Mucosa of gallbladder (tissue), 1 donor: ENCODE measurements at places on chromosomes 2 and 18. TPM values are rescaled to one million over a fixed set of nuclear protein-coding genes. Genes with fewer than 3 reads are reported as not detected.

- DNase-seq = no peak
These were observed 987.2 kb upstream of the CDH2 start for GRCh38 chr18:29164020-29164706.

- no peak for DNase-seq
These were observed 21.2 kb upstream of the IL1A start for GRCh38 chr2:112805542-112805941.

LDLRAD4 gene
- total RNA-seq = 51.0 TPM

CCDC85A gene
- 1.8 TPM for total RNA-seq

DNA sequence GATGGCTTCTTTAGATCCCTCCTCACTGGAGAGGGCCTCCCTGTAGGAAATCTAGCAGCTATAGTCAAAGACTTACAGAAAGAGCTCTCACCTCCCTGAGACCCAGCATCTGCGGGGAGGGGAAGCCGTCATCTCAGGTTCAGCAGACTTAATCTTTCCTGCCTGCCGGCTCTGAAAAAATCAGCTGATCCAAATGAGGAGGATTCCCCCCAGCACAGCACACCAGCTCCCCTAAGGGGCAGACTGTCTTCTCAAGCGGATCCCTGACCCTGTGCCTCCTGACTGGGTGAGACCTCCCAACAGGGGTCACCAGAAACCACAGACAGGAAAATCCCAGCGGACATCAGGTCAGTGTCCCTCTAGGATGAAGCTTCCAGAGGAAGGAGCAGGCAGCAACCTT is 601.9 kb downstream of the CNTNAP5 start:
- DNase-seq = no peak

DNA sequence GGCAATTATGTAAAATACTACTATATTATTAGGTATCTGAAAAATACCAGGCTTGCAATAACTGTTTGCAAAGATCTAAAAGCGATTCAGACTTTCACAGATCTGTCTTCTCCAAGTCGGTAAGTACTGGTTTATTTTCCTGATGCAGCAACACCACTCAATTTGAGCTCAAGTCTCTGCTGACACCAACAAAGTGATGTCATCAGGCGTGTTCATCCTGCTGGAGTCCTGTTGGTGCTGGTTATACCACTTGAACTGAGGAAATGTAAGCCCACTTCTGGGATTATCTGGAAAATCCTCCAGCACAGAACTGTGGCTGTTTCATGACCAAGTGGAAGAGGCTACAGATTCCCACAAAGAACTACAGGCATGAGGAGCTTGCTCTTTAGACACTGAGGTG is 267.6 kb downstream of the BCL2 start:
- no peak for DNase-seq

DNA sequence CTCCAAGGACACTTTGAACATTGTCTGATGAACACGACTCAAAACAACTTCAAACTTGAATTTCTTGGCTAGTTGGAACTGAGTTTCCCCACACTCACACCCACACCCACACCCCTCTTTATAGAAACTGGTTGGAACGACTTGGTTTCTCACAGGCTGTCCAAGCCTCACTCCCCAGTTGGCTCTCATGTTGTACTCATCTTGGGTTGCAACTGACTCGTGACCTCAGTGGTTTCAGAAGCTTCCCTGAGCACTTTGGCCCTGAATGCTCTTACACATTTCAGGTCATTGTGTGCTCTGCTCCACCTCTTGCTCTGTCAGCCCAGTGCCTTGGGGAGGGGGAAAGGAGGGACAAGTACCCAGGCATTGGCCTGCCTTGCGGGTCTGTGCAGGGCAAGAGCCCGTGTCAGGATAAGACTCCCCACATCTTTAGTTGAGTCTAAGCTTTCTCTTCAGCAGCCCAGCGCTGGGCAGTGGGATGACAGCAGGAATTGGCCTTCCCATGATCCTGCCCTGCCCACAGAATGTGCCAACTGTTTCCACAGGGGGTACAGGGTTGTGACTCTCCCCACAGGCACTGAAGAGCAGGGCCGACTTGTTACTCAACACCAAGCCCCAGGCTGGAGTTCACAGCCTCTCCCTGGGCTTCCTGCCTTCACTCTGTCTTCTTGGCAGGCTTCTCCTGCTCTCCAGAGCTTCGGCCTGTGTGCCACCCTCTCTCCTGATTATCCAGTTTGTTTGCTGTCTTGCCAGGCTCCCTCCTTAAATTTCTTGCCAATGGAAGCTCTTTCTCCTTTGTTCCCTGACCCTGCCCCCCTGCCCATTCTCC is 104.6 kb downstream of the RTN4 start:
- DNase-seq = peak; percentile 41

ACTG2 gene
- total RNA-seq = 2,669 TPM

DNA sequence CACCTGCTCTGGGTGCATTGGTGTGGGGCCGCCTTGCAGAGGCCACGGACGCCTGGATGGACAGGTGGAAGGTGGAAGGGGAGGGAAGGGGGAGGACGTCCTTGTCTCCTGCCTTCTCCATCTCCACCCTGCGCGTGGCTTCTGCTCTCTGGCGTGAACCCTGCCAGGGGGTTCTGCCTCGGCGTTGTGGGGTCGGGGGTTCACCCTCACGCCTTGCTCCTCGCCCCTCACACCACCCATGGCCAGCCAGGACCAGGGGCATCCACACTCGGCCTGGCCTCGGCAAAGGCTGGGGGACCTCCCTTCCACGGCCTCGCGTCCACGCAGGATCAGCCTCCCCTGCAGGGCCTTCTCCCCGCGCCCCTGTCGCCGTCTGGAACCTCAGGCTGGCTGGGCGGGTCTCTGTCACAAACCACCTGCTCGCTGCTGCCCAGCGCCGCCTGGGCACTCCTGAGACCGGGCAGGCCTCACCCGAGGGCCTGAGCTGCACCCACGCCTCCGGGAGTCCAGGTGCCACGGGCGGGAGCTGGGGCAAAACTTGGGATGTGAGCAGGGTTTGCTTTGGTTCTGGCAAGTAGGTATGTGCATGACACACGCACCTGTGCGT is 655.9 kb downstream of the GALR1 start:
- DNase-seq = no peak

ATP8B1 gene
- 125 TPM for total RNA-seq

TSHZ1 gene
- 32.0 TPM for total RNA-seq

GRCh38 chr2:80169811-80170594 is 134.5 kb downstream of the LRRTM1 start:
- no peak for DNase-seq

- no peak for DNase-seq
These were observed 29.0 kb upstream of the MAPRE3 start for GRCh38 chr2:26941486-26941885.

CIB4 gene
- not detected for total RNA-seq

GRCh38 chr2:186543561-186544131 is 46.2 kb upstream of the ITGAV start:
- DNase-seq = no peak

DNA sequence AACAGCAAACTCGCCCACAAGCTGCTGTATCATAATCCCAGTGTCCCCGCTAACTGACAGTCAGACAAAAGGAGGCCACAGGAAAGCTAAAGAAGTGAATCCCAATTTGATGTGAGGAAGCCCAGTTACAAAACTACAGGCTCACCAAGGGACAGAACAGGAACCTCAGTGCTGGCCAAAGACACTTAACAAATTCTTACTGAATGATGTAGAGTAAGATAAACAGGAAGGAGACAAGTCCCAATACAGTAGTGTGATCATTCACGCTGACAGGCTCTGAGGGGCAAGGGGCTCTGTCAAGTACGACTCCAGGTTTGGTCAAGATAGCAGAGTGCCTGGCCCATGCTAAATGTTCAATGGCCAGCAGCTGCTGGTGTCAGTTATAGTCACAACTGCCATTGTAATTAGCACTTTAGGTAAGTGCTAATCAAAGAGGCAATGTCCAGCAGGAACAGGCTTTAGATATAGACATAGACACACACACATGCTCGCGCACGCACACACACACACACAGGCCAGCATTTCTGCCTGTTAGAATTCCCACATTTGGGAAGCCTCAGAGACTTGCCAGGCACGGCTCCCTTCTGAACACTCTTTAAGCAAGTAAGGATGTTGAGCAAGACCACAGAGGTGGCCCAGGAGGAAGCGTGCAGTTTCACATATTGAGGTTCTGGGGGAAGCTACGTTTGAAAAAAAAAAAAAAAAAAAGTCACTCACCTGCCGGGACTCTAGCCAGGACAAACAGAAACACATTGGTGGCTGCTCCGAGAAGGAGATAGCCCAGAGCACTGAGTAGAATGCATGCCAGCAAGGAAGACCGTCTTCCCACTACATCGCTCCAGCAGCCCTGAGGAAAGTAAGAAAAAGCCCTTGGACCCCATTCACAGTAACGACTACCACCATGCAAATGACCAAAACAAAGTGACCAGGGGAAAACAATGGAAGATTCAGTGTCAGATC is 35.4 kb upstream of the TMEM182 start:
- DNase-seq = peak; percentile 24

GYPC gene
- total RNA-seq = 51.1 TPM

RUFY4 gene
- total RNA-seq = 0.17 TPM

LAMA3 gene
- 25.5 TPM for total RNA-seq

DNA sequence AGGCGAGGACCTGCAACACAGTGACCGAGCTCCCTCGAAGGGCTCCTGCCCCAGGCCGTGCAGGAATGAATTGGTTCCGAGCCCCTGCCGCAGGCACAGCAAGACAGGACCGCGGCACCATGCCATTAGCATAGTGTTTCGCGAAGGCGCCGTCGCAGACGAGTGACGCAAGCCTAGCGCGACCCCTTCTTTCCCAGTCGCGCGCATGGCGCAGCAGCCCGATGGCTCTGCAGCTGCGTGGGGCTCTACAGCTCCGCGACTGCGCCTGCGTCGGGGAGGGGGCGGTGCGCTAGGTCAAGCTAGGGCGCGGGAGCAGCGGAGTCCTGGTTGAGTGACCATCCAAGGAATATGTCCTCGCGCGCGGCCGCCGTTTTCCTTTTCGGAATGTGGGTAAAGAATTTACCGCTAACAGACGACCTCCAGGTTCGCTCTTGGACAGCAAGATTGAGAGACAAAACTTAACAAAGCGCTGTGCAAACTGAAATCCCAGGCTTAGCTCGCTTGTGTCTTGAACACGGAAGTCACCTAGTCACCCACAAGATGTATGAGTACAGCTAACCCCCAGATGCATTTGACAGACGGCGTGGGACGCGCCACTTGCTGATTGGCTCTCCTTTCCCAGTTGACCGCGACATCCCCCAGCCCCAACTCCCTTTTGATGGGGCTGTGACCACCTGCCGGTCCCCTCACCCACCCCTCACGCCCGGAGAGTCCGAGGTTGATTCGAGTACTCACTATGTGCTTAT is at the start of gene TRMT61B:
Gene TRMT61B, minus strand, starts transcription at position 164 of the 746 bp plus-strand sequence. Its CDS starts 32 bp downstream, at position 132.
- DNase-seq = peak; percentile 97

TPO gene
- 0.75 TPM for total RNA-seq

DNA sequence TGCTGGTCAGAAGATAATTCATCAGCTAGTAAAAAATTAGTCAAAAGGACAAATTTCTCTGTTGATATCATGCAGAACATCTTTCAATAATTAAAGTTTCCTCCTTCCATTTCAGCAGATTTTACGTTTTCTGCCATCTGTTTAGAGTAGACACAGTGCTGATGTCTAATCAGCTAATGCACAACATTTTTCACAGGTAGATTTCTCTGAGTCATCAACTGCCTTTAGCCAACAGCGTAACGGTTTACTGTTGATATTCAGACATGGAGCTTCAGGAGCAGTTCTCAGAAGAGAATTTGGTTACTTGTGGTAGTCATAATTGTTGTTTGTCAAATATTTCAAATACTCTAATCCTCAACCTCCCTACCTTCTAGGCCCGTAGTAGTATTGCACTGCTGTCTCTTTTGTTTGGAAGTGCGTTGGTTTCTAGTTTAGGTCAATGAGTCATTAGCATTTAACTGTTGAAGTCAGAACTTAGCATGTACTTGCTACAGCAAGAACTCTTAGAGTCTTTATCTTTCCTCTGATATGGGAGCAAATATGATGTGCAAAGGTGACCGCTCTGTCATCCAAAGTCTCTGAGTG is 86.8 kb upstream of the TFPI start:
- DNase-seq = no peak

CCDC141 gene
- 90.3 TPM for total RNA-seq

- DNase-seq = no peak
These were observed 124.9 kb downstream of the RDH14 start for GRCh38 chr2:18435426-18436037.

DNA sequence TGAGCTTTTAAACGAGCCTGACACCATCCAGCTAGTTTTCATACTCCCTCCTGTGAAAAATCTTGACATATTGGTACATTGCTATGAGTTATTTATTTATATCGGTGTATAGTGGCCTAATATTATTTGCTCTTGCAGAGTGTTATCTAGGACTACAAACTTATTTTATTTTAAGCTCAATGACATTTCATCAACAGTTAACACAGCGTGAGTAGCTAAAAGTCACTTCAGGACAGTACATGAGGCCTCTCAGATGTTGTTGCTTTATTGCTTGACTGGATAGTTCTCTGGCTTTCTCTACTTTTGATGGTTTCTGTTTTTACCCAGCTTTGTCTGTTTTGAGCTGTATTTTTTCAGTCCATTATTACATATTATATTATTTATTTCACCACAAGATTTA is 172.9 kb upstream of the KLF7 start:
- no peak for DNase-seq

- no peak for DNase-seq
These were observed 25.5 kb downstream of the CDH2 start for GRCh38 chr18:28151434-28151833.

- DNase-seq = no peak
These were observed 117.6 kb downstream of the FAM124B start for GRCh38 chr2:224284134-224284946.

- DNase-seq = no peak
These were observed 14.0 kb upstream of the COL6A3 start for GRCh38 chr2:237427769-237428506.

- DNase-seq = no peak
These were observed 22.1 kb upstream of the RNF103 start for GRCh38 chr2:86645752-86646151.

ZNF892 gene
- total RNA-seq = 7.8 TPM

DNA sequence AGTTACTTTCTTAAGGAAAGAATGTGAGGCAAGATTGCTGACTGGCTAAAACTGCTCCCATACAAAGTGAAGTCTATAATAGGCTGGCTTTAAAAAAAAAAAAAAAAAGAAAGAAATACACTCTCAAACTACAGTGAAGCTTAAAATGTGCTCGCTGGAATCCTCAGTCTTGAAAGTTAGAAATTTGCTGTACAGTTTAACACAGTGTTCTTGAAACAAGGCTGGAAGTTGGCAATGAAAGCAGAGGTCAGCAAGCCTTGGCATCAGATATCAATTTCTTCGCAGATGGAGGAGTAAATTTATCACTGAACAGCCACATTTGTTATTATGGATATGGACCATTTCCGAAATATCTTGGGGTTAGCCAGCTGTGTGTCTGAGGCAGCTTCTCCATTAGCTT is 392.9 kb downstream of the ZNF516 start:
- no peak for DNase-seq
